ENCODE measurements at places on chromosomes 3 and 15.

- no peak for DNase-seq
Observed at GRCh38 chr15:52424856-52425431, 103.7 kb downstream of the MYO5A start.

GRCh38 chr15:63065262-63066221, 23.0 kb downstream of the TPM1 start:
- DNase-seq = no peak

- DNase-seq = no peak
Observed at GRCh38 chr15:76327191-76328105, 9.1 kb upstream of the ISL2 start.

GRCh38 chr15:86161250-86161649, 81.6 kb downstream of the AGBL1 start:
- no peak for DNase-seq

- no peak for DNase-seq
Observed at GRCh38 chr3:9806137-9806536, 3.9 kb upstream of the TTLL3 start.

- no peak for DNase-seq
Observed at GRCh38 chr15:39598958-39599845, 18.3 kb downstream of the THBS1 start.

GRCh38 chr3:126107203-126107939, 23.4 kb upstream of the SLC41A3 start:
- no peak for DNase-seq

- DNase-seq = no peak
Observed at GRCh38 chr3:141454906-141455602, 31.8 kb upstream of the RASA2 start.

DNA sequence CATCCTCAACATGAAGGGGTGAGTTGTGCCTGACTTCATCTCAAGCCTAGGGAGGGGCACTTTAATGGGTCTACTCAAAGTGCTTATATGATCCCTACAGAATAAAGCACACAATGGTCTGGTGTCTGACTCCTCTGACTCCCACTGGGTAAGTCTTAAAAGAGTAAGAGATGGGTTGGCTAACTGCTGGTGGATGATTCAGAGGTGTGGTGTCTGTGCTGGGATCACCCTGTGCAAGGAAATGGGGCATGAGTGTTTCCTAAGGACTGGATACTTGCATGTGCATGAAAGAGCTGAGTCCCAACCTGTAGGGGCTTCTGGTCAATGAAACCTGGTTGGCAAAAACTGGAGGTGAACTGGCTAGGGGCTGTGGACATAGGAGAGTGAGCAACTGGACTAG, 158.8 kb downstream of the IL20RB start:
- no peak for DNase-seq

- DNase-seq = no peak
Observed at GRCh38 chr3:135248213-135248612, 453.2 kb downstream of the EPHB1 start.

GRCh38 chr3:51355891-51356578, 29.1 kb upstream of the MANF start:
- DNase-seq = no peak

DNA sequence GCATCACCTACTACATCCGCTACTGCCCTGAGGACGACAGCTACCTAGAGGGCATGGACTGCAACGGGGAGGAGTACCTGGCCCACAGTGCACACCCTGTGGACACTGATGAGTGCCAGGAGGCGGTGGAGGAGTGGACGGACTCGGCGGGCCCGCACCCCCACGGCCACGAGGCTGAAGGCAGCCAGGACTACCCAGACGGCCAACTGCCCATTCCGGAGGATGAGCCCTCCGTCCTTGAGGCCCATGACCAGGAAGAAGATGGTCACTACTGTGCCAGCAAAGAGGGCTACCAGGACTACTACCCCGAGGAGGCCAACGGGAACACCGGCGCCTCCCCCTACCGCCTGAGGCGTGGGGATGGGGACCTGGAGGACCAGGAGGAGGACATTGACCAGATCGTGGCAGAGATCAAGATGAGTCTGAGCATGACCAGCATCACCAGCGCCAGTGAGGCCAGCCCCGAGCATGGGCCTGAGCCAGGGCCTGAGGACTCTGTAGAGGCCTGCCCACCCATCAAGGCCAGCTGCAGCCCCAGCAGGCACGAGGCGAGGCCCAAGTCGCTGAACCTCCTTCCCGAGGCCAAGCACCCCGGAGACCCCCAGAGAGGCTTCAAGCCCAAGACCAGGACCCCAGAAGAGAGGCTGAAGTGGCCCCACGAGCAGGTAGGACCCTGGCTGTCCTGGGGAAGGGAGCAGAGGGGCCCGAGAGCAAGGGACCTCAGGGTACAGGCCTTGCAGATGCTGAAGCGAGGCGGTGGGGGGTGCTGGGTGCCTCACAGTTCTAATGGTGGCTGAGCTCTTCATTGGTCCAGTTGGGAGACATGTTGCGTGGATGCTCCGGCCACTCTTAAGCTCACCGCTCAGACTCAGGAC, 168.6 kb downstream of the APBA2 start:
- no peak for DNase-seq

DNA sequence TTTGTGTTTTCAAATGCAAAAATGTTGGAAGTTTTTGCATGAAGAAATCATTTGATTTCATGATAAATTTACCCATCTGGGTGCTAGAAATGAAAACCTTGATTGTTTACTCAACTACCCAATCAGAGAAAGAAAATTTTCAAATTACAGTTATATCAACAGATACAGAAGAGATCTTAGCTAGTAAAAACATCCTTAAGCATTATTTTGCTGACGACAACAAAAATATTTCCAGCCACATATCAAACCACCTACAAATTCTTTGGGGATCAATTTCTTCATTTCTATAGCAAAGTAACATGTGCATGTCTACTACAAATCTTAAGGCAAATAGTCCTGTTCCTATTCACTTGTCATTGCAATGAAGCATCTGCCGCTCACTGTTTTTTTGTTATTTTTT, 530.3 kb downstream of the ZIC1 start:
- no peak for DNase-seq

DNA sequence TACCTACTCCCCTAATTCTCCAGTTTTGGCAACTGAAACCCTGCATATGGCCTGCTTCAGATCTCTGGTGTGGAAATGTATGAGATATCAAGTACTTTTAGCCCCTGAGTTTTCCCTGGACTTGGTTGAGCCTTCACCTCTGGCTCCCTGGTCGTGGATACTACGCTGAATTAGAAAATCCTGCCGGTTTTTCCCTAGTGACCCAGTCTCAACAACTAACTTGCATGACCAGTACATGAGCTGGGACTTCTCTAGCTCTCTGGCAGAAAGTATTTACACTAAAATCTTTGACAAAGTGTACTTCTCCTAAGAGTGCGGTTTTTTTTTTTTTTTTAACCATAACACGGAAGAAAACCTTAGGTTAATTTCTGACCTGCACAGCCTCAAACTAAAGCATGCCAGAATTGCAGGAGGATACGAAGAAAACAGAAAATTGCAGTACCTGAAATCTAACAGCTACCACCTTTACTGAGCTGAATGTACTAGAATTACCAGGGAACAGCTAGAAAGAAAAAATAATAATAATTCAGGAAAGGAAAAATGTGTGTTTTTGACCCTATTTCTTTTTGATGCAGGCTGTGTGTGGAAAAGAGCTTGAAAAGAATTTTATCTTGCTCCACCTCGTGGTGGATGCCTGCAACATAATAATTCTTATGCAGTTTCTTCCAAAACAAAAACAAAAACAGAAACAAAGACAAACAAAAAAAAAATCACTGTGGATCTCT, 165.6 kb downstream of the GMNC start:
- DNase-seq = no peak

- DNase-seq = no peak
Observed at GRCh38 chr3:135911110-135911509, 54.4 kb upstream of the PPP2R3A start.

DNA sequence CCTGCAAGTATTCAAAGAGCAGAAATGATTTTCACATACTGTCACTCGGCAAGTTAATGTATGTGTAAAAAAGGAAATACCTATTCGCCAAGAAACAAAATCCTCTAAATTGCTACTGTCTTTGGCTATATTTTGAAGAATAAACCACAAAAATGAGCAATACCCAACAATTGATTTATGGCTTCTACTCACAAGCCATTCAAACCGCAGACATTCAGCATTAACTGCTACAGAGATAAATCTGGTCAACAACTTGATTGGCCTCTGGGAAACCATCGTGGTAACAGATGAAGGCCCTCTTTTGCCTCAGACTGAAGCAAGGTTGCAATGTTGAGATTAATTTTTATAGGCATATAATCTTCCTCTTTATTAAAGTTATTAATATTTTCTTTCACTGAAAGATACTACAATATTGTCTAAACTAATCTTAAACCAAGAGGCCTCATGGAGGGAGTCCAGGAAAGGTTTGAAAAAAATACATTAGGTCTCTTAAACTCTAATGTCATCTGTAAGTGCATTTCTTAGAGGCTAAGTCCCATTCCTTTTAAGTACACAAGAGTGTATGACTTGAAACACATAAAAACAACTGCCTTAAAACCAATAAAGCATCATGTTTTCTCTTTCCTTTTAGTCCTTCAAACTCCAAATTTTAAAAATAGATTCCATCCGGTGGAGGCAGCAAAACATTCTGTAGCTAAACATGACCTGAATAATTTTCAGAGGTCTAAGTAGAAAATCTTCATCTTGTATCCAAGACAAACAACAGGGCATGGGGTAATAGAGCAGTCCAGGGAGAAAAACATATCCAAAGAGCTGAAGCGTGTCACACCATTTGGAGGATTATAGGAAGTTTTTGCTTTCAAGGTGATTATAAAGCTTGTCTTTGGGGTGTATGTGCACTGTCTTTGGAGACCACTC, 162.4 kb upstream of the TGFBR2 start:
- no peak for DNase-seq

DNA sequence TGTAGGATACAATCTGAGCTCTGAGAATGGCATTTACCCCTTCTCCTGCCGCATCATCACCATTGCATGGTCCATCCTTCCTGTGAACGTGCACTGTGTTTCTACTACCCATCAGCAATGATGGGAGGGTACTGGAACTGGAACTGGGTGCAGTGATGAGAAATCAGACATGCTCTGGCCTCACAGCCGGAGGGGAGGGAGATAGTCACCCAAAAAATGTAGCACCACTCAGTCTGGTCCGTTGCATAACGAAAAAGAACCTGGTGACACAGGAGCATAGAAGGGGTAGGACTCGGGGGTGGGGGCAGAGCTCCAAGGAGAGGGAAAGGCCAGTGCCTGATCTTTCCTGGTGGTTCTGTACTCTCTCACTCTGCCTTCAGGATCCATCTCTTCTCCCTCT, 205.0 kb downstream of the RPLP1 start:
- DNase-seq = no peak

DNA sequence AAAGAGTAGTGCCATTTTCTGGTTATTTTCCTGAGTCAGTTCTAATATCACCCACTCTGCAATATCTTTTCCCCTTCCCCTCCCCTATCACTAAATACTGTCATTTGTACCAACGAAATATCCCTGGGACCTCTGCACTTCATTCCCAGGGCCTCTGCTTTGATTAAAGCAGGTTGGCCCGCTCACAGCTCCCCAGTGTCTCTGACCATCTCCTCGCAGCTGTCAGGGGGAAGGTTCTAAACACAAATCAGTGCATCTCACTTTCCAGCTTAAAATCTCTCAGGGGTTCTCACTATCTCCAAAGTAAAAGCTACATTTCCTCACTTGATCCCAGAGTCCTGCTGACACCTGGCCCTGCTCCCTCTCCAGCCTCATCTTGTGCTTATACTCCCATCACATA, 28.1 kb upstream of the SLC35G2 start:
- no peak for DNase-seq

- DNase-seq = no peak
Observed at GRCh38 chr3:113751141-113751540, 4.3 kb downstream of the ATP6V1A start.

DNA sequence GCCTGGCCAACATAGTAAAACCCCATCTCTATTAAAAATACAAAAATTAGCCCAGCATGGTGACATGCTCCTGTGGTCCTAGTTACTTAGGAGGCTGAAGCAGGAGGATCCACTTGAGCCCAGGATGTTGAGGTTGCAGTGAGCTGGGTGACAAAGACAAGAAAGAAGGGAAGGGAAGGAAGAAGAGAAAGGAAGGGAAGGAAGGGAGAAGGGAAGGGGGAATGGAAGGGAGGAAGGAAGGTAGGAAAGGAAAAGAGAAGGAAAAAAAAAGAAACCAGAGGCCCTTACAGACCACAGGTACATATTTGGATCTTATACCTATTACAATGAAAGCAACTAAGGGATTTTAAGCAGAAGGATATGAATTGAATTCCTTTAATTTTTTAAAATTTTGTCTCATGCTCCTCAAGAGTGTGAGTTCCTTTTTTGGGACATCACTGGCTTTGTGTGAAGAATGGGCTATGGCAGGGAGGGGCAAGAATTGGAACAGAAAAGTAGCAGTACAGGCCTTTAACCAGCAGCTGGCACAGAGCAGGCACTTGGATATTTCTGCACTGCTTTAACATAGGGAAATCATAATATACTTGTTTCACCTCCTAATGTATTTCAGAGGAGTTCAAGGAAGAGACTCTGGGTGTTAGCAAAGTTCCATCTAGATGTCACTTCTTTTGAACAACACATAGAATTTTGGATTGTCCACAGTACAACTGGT, 7.9 kb downstream of the RAB27A start:
- DNase-seq = no peak

- no peak for DNase-seq
Observed at GRCh38 chr3:177944228-177944661, 592.0 kb upstream of the KCNMB2 start.

GRCh38 chr3:52792961-52793695, 1.5 kb upstream of the ITIH3 start:
- no peak for DNase-seq

DNA sequence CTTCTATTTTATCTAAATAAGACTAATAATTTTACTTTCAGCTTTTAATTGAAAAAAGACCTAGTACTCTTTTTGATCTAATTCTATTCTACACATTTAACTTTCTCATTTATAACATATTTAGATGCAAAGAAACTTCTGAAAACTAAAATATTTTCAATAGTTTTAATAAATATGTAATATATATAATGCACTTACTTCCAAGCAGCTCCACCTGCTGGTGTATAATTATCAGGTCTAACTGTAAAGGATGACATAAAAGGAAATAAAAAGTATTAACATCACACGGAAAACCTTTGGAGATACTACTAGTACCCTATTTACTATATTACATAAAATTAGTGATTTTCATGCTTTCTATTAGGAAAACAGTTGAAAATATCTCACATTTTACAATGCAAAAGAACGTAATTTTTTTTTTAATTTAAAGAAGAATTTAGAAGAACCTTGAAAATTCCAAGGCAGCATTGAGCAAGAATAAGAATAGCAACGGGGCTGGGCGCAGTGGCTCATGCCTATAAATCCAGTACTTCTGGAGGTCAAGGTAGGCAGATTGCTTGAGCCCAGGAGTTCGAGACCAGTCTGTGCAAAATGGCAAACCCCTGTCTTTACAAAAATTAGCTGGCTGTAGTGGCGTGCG, 10.2 kb downstream of the PLSCR5 start:
- no peak for DNase-seq

GRCh38 chr3:125622381-125622791, 27.1 kb upstream of the OSBPL11 start:
- peak; percentile 56 for DNase-seq

- no peak for DNase-seq
Observed at GRCh38 chr15:48887144-48887543, 9.2 kb downstream of the EID1 start.

- DNase-seq = no peak
Observed at GRCh38 chr3:71672340-71672739, 52.9 kb downstream of the EIF4E3 start.
